ENCODE measurements at places on chromosomes 2 and 18.

GRCh38 chr2:141041281-141041680, 1089.5 kb downstream of the LRP1B start:
- DNase-seq, result no peak

DNA sequence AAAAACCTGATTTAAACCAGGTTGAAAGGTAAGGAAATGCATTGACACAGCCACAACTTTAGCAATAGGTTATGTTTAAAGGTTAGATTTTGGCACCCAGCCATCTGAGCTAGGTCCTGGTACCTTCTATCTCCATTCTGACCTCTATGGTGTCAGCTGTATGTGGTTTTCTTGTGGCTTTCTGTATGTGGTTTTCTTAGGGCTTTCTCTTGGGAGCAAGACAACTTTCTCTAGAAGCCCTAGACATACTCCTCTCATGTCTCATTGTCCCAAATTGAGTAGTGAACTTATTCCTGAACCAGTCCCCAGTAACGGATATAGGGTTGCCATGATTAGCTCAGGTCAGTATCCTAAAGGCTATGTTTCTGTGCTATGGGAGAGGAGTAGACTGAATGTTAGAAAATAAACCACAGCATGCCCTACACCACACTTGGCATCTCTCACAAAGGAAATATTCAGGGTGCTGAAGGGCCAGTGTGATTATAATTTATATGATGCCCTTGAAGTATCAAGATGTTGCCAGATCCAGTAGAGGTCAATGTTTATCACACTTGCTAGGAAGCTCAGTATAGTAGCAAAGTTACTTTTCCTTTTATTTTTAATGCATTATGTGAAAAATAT, 176.1 kb downstream of the CAPN13 start:
- DNase-seq, result no peak

GRCh38 chr2:144324446-144325045, 195.4 kb downstream of the ZEB2 start:
- no peak for DNase-seq

- DNase-seq, result no peak
These were observed 116.1 kb upstream of the SH3BP4 start for GRCh38 chr2:234835738-234836137.

DNA sequence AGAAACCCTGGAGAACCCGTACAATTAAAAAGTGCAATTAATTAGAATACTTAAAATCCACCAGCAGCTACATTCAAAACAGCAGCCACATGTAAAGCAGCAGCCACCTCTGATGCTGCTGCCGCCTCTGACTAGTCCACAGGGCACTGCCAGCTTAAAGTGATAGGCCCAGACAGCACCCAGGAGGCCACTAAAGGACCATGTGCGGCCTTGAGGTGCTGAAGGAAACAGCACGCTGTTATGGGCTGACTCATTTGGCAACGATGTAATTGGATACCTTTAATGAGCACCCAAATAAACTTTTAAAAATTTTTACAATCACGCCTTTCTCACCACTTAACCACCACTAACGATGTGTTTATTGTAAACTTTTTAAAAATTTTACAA, 209.3 kb upstream of the NCKAP5 start:
- no peak for DNase-seq

DNA sequence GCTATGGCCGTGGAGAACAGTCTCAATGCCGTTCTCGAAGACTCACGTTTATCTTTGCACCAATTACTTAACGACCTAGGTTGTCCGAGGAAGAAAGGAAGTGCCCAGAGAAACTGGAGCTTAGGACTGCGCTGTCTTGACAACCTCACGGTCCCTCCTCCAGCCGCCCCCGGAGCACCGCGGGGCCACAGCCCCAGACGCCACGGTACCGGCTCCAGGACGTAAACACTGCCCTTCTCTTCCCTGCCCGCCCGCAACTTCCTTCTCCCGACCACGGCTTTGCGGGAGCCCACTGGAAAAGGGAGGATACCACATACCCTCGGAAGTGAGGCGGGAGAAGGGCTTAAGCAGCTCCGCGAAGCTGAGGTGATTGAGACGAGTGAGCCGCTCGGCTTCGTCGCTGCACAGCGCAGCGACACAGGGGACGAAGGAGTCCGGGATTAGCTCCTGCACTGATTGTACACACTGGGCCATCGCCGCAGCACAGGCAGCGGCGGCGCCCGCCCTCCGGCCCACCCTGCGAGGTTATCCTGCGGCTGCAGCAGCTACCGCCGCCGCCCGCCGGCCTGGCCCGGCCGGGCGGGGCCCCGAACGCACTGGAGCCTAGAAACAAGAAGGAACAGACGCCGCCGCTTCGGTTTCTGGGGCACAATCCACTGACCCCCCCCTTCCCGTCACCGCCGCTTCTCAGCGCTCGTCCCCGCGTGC, 483 bp downstream of the TRAPPC8 start:
- peak; percentile 71 for DNase-seq

- DNase-seq, result no peak
These were observed 91.0 kb downstream of the PLB1 start for GRCh38 chr2:28586867-28587266.

DNA sequence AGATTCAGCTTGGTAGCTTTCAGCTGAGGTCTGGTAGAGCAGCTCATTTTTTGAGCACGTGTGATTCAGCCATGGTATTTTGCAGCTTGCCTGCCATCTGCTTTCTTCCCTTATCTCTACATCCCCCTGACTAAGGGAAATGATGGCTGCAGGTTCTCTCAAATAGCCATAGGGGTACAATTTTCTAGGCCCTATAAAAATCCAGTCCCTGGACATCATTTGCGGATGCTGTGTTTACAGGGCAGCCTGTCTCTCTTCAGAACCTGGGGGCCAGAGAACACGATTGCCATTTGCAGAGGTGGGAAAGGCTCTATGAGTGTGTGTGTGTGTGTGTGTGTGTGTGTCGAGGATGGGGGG, 442.7 kb upstream of the MEIS1 start:
- no peak for DNase-seq

DNA sequence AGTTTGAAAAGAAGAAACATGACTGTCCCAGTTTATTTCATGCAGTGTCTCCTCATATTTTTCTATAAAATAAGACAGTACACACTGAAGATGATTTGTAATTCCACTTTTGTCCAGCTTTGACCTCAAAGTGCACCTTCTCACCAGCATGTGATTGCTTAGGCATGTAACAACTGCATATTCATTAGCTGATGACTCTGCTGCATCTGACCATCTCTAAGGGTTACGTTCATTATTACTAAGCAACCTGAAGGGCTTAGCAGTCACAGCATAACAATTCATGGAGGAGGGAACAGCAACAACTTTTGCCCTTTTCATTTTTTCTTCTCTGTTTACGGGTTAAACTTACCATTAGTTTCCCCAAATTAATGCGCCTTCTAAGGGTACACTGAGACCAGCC, 330.6 kb upstream of the PIK3C3 start:
- DNase-seq, result no peak

GRCh38 chr2:128710729-128711128, 392.1 kb upstream of the HS6ST1 start:
- no peak for DNase-seq

DNA sequence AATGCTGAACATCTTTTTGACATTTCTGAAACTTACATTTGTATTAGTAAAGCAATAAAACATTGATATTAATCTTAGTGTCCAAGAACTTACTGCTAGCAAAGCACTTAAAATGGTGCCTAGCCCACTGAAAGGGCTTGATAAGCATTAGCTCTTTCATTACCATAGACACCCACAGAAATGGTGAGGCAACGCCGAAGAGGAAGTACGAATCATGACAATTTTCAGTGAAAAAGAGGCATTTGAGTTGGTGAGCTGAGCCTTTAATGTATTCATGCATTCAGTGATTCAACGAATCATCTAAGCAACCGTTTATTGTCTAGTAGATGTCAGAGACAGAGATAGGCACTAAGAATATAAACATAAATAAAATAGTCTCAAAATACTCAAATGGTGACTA, 101.1 kb downstream of the PIGN start:
- DNase-seq, result no peak

DNA sequence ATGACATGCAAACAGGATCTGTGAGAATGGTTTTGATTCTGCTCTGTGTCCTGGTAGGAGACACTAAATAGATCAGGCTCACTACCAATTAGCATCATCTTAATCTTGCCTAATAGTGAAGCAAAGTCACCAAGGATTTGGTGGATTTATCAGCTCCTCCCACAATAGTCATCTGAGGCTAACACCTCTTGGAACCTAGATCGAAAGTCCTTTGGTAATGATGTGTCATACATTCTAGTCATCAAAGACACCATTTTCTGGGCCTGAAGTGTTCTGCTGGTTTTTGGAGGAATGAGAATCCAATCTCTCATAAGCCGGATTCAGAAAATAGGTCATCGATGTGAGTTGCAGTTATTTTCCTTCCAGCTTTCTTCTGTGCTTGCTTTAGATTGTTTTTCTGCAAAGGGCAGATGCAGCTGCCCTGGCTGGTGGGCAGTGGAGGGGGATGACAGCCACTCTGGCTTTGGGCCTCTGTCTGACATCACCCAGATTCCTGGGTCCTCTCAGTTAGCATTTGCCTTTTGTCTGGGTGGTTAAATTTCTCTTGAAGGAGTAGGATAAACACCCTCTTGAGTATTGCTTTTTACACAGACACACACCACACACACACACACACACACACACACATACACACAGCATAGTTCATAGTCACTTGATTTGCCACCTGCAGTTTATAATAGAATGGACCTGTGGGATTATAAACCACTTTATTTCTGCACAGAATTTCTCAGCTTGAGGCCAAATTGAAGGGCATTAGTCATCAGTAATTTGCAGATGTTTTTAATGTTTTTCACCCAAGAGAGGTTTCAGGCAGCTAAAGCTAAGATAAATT, at the start of gene MYO3B:
TSS of gene MYO3B (plus strand) at position 198 of the 832 bp plus-strand sequence. CDS start at position 339, 141 bp downstream.
- peak; percentile 43 for DNase-seq

DNA sequence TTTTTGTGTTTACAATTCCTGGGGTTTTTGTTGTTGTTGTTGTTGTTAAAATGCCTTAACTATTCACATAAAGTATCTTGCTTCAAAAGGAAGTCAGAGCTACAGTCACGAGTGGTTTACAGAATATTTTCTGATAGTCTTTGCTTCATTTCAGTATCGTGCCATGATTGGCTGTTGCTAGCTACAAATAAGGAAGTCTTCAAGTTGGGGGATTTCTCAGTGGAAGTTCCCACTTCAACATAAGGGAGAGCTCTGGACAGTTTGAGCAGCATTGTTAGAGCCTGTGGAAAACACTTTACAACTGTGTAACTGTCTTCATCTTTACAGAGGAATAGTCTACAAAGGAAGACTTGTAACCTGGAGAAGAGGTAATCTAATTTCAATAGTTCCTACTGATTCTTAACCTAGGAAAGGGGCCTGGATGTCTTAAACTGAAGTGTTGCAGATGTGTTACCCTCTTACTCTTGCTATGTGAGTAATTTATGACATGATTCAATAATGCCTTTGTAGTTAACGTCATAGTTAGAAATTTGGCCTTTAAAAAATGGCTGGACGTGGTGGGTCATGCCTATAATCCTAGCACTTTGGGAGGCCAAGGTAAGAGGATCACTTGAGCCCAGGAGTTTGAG, 23.4 kb upstream of the TANK start:
- DNase-seq, result no peak

DNA sequence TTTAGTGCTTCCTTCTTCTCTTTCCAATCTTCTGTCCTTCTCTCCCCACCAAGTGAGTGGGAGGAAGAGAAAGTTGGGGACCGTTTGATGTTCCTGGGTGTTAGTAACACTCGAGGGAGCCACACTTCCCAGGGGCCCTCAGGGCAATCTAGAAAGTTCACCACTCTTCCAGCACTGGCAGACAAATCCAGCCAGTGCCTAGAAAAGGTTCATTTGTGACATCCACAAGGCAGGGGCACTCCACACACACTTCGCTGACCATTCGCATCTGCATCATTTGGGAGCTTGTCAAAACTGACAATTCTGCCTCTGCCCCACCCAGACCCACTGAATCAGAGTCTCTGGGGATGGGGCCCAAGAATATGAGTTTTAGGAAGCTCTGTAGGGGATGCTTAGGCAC, 86.8 kb upstream of the ST3GAL5 start:
- no peak for DNase-seq

DNA sequence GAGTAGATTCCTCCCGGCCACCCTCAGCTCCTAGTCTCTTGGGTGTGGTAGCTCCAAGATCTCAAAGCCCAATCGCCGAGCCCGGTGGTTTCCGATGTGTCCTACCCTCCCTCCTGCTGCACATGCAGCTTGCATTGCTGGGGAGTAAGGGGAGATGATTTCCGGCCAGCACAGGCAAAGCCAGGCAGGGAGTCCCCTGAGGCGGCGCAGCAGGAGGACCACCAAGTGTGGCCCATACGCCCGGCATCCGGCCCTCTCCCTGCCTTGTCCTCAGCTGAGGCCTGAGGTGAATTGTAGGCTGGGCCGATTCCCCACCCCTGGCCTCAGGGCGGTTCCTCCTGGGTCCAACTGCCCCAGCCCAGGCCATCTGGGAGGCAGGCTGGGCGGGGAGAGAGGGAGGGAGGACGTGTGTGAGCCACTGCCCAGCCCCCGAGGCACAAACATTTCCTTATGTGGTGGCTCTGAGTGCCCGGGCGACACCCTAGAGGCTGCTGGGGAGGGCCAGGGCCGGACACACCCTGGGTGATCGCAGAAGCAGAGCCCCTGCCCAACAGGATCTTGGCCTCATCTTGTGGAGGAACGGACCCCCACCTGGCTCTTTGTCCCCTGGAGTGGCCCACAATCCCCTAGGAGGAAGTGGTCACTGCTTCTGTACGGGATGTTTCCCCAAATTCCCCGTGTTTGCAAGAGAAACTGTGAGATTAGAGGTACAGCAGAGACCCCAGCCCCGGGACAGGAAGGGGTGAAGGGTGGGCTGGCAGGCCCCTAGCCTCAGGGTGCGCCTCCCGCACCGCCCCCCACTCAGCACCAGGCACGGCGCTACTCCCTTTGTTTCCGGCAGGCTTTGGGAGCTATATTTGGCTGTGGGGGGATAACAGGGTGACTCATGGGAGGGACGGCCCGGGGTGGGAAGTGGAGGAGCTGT, 41.9 kb upstream of the PTMA start:
- peak; percentile 95 for DNase-seq

DNA sequence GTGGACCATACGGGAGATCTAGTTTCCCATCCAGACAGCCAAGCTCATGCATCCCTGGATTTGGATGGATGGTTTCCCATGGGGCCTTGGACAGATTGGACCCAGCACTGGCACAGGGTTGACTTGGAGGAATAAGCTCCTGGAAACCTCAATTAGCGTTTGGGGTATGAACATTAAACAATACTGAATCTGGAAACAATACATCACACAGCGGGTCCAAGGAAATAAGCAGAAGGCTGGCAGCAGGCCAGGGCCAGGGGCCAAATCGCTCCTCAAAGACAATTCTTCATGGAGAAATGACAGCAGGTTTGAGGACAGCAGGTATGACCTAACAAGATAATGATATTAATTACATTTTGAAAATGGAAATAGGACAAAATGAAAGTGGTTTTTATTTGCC, 540.6 kb downstream of the RIT2 start:
- no peak for DNase-seq

DNA sequence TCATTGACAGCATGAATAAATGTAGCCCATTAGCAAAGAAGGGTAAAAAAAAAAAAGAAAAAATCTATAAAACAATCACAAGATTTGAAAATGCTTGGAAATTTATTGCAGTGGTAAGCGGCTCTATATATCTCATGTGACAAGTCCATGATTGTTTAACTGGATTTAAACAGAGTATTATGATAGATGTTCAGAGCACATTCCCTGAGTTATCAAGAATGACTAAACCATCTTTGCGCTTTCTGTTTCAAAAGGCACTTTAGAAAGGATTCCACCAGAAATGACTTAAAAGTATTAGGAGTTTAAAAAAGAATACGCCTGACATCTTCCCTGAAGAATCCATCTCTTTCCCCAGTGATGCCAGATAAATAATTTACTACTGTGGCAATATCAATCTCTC, 409.5 kb upstream of the UBE2E3 start:
- no peak for DNase-seq
